ENCODE measurements at places on chromosomes 2 and 18.
A peak's percentile ranks its signal among the peaks of the same experiment; 100 is the strongest.

GRCh38 chr2:69113627-69114026 lies 100.6 kb downstream of the ANTXR1 start:
- DNase-seq, result no peak

GRCh38 chr2:240401781-240402551 lies 33.5 kb upstream of the GPC1 start:
- DNase-seq, result no peak

GRCh38 chr2:85699325-85699724 lies 5.2 kb downstream of the GNLY start:
- DNase-seq, result no peak

DNA sequence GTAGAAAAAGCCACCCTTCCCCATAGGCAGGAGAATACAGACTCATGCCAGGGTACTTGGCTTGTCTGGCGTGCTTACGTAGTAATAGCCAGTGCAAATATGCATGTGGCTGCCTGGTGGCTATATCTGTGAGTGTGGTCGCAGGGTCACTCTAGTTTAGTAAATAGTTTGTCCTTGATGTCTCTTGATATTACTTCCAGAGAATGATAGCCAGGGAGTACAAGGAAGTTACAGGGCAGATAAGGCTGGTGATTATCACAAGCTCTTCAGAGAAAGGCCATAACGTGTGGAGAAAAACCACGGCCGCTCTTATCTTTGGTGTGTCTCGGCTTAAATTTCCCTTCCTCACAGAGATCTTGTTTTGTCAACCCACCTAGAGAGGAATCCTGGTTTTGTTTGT lies 54.3 kb upstream of the SLC39A10 start:
- no peak for DNase-seq

DNA sequence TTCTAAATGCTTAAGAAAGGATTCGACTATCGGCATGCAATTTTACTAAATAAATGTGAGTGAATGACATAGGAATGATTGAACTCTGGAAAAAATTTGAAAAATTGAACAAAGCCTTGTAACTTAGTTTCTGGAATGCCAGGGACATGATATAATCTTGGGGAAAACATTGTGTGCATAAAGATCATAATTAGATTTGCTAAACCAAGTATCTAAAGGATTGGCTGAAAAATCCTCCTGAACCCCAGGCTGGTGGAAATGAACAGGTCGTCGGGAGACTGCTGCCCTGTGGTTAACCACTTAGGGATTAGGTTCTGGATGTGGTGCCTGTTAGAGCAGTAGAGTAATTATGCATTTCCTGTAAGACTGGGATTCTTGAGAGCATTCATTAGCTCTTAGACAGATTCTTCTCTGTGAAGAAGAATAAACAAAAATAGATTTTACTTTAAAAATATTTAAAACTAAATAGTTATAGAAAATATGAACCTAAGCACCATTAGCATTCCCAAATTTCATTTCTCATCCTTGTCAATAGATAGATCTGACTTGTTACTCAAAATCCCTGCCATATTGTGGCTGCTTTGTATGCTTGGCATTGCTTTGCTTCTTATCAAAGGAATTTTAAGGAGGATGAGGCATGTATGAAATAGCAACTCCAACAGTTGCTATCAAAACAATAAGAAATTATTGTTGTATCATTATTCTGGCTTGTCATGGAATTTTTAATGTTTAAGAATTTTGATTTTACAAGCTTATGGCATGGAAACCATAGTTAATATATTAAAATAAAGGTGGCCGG lies 55.9 kb downstream of the LYPD6B start:
- no peak for DNase-seq

- DNase-seq, result peak; percentile 78
Measured at GRCh38 chr2:8848328-8849100, 11.1 kb upstream of the KIDINS220 start.

DNA sequence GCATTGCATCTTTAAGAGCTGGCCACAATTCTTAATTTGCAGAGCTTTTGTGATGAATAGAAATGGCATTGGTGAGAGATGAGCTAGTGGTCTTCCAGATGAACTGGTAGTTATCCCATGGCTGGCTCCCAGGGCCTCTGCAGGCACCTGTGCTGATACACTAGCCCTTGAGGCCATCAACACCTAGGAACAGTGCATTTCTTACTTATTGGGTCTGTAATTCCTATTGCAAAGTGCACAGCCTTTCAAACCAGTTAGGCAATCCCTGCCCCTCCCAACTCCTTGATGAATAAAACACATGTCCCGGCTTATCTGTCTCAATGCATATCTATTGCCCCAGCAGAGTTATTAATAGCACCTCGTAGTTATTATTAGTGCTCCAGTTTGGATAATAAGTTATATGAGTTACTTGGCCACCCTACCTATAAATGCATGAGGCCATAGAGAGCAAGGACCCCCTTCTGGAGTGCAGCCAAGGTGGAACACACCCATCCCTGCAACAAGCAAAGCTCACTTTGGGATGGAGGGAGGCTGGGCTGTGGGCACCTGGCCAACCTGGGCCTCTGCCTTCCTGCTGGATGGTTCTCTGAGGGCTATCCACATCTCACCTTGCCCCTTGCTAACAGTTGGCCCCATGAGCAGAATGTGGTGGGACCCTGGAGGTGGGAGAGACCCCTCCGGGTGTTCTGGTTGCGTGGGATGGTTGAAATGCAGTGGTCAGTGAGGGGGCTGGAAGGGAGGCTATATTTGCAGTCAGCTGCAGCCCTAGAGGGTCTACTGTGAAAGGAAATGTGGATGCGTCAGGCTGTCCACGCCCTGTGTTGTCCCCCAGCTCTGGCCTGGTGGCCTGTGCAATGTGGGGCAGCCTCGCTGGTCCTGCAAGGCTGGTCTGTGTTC lies 455.9 kb upstream of the HS6ST1 start:
- no peak for DNase-seq

GRCh38 chr2:199596549-199596948 lies 138.8 kb upstream of the SATB2 start:
- DNase-seq, result peak; percentile 15

- DNase-seq, result no peak
Measured at GRCh38 chr18:72091369-72091768, 452.8 kb downstream of the CBLN2 start.

GRCh38 chr2:234961784-234962183 lies 10.0 kb downstream of the SH3BP4 start:
- DNase-seq, result no peak

DNA sequence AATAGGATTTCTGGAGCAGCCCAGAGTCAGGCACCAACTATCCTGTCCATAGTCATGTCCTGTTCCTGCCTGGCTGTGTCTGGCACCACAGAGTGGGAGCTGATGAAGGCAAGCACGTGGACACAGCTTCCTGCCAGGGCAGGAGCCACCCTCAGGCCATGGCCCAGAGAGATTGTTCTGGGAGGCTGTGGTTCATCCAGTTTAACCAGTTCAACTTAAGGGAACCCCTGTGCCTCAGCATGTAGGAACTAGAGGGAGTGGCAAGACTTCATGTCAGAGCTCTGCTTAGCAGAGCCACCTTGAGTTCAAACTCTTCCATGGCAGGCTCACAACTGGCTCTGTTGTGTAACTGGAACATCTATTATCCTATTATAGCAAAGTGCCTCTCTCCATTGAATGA lies 73.2 kb upstream of the NCKAP5 start:
- no peak for DNase-seq

DNA sequence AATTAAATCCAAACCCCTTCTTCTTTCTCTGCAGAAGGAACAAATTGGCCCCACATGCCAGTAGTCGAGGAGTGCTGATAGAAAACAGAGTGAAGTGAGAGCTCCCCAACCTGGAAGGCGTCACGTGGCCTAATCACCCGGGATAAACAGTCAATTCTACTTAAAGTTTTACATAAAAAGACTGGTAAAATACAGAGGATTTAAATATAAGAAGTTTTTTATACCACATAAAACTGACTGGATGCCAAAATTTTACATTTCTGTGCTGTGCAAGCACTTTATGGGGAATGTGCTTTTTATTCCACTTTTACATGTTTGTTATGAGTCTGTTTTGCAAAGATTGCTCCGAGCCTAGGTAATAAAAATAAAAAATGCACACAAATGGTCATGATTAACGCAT lies 1586.8 kb upstream of the ACVR2A start:
- no peak for DNase-seq

DNA sequence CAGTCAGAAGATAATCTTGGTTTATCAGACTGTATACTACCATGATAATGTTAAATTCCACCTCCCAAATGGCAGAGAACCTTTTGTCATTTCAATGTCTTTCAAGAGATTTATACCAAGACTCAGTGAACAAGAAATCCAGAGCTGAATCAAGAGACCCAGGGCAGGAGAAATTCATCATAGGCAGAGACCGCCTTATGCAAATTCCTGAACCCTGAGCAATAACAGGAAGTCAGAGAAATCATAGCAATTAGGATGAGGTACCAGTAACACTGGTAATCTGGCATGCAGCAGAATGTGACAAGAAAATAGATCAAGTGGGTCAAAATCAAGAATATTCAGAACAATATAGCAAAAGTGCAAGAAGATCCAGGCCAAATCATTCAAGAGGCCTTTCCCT lies 412.4 kb upstream of the LRATD1 start:
- DNase-seq, result no peak

DNA sequence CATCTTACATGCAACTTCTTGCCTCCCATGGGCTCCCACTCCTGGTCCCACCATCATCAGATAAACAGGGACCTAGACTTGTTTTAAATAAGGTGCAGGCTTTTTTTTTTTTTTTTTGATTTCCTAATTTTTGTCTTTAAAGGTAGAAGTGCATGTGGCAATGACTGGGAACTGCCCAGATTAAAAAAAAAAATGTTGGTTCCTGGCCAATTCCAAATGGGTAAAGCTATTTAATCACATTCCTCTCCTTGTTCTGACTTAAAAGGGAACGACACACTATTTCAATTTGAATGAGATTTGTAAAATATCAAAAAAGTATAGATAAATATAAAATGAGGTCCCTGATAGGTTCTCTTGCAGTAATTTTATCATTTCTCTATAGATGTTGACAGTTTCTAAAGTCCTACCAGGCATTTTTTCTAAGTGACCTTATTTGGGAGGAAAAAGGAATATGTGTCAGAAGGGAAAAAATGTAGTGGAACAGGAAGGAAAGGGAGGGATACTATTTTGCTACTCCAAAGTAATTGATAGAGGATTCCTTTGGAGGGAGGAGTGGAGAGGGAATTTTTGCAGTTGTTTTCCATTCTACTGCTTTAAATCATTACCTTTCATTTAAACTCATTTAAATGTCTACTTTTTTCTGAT lies 43.3 kb downstream of the DDX1 start:
- no peak for DNase-seq

DNA sequence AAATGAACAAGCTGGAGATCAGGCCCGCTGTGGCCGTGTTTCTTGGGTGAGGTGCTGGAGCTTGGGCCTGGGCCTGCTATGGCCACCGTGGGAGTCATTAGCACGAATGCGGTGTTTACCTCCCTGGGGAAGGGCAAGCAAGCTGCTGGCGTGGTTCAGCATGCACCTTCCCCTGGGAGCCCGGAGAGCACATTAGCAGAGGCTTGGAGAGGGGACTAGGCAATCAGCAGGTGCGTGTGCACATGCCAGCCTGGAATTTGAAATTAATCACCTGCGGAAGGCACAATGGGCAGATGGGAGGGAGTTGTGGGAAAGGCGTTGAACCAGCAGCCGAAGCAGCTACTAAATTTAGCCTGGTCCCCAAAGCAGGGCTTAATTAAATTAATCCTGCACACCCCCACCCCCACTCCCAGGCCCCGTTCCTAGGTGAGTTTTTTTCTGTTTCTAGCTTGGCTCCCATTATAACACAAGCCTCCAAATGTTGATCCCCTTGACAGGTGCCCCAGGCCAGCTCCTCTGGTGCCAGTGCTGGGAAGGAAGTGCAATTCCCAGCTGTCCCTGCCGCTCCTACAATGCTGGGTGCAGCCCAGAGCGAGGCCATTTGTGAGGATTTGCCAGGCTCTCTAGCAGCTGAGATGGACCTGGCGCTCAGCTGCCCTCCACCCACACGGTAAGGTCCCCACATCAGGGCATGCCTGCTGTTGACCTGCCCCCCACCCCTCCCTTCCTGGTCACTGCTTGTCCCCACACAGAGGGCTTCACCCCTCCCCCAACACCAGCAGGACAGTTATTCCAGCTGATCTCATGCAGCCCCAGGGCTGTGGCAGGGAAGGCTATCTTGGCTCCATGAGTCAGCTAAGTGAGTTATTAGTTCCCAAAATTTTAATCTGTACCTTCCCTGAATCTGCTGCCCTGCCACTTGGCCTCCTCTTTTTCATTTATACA lies 115.0 kb downstream of the ZBTB7C start:
- DNase-seq, result peak; percentile 50

DNA sequence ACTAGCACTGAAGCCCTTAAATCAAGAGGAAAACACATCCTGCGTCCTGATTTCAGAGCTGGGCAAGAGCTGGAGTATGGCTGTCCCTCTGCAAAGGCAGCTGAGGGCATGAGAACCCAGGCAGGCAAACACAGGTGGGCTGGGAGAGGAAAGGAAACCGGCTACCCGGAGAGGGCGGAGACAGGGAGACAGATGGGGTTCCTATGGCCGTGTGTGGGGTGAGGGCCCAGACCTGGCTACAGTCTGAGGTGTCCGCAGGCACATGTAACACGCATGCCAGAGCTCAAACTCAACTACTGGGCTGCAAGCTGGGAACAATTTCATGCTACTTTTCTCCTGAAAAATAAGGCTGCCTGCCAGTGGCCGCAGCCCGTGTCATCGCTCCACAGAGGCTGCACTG lies 2.7 kb downstream of the COPS9 start:
- DNase-seq, result no peak

GRCh38 chr18:67133669-67134068 lies 382.9 kb downstream of the DSEL start:
- DNase-seq, result no peak

- no peak for DNase-seq
Measured at GRCh38 chr18:53411511-53411910, 813.0 kb downstream of the MBD2 start.

- DNase-seq, result no peak
Measured at GRCh38 chr2:239927424-239927981, 97.6 kb downstream of the NDUFA10 start.

DNA sequence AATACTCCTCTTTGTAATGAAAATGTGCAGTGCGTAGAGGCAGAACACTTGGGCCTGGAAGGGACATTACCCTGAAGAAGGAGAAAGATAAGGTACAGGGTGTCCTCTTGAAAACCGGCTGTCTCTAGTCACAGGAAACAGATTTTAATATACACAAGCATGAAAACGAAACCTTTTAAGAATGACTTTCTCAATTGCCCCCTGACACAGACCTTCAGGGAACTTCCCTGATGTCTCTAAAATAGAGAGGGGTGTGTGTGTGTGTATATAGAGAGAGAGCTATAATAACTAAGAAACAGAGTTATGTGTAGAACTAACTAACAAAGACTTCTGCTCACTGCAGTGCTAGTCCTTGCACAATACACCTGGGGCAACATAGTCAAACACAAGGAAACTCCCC lies 780.0 kb downstream of the CNTNAP5 start:
- no peak for DNase-seq

DNA sequence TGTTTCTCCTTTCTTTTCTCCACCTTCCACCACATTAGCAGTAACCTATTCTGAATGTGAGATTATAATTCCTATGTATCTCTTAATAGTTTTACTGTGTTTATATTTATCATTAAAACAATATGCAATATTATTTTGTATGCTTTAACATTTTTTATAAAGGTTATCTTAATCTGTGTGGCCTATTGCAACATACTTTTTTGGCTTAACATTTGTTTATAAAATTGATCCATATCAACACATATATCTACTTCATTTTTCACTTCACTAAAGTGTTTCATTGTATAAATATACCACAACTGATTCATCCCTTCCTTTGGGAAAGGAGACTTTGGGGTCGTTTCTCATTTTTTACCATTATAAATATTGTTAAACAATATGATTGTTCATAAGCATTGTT lies 48.6 kb downstream of the ATP9B start:
- no peak for DNase-seq

Measured in cerebellar cortex (tissue), 1 donor.